Upper lobe of left lung (tissue), 6 donors: ENCODE measurements at places on chromosomes 13 and 19.
A peak's percentile ranks its signal among the peaks of the same experiment; 100 is the strongest.

DNA sequence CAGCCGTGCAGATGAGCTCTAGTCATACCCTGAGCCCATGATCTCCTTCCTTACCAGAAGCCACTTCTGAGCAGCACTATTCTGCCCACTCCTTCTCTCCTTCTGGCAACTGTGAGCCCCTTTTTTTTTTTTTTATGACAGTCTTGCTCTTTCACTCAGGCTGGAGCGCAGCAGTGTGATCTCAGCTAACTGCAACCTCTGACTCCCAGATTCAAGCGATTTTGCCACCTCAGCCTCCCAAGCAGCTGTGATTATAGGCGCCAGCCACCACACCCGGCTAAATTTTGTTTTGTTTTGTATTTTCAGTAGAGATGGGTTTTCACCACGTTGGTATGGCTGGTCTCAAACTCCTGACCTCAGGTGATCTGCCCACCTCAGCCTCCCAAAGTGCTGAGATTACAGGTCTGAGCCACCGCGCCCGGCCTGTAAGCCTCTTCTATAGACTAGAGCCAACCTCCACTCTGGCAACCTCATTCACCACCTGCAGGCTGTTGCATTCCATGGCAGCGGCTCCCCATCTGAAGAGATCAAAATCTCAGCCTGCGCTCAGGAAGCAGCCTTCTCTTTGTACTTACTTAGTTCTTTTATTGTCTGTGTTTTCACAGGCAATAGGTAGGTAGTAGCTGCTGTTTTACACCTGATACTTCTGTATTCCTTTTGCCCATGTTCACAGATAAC, 34.8 kb upstream of the NDFIP2 start:
- DNase-seq = no peak

DNA sequence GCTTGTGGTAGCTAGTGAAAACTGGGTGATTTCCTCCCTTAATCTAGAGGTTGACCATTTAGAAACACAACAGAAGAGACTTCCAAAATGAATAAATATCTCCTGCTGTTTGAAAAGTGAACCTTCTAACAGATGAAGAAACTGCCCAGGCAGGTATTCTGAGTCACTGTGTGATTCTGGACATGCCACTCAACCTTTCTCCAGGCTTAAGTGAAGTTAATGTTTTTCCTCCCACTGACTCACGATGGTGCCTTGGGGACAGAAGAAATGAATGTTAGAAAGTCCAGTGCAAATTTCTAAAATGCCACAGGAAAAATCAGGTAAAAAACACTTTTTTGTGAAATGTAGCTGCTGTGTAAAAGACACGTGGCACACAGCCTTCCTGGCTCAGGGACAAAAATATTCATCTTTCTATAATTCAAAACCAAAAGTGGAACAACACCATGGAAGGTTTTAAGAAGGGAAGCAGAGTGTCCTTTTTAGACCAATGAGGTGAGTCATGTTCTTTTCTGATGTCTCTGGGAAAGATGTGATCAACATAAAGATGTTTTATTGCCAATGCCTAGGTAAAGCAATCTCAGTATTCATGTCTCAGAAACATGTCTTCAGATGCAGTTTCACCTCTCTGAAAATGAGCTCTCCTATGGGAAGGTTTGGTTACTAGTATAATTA, 9.1 kb downstream of the UBE2L5 start:
- no peak for DNase-seq

DNA sequence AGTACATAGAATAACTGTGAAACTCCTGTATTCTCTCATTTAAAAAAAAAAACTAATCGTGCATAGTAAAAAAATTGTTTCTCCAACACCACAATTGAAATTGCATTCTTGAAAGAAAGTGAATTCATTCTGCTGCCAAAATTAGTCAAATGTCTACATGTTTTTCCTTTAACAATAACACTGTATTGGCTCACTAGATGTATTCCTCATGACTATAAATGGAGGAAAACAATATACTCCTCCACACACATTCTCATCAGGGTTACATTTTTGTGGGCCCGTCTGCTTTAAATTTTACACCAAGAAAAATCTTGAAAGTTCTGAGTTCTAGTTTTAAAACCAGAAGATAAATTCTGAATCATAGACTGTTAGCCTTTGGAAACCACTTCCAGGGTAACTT, 233.6 kb downstream of the KLF12 start:
- DNase-seq = no peak

- no peak for DNase-seq
These were observed 24.3 kb downstream of the PEPD start for GRCh38 chr19:33497131-33497777.

- DNase-seq = peak; percentile 91
These were observed 702 bp downstream of the PTH2 start for GRCh38 chr19:49422407-49423070.

GRCh38 chr19:34598217-34599155, 78.5 kb downstream of the SCGB2B2 start:
- no peak for DNase-seq

GRCh38 chr19:43464134-43464775, 1.2 kb downstream of the LYPD3 start:
- DNase-seq = peak; percentile 79

- DNase-seq = no peak
These were observed 123.8 kb downstream of the ENOX1 start for GRCh38 chr13:43662976-43663375.

- DNase-seq = no peak
These were observed 708.1 kb upstream of the ARGLU1 start for GRCh38 chr13:107275945-107276614.

- DNase-seq = no peak
These were observed 136.4 kb downstream of the MYCBP2 start for GRCh38 chr13:77190349-77190958.

GRCh38 chr13:22120646-22121045, 449.8 kb downstream of the FGF9 start:
- no peak for DNase-seq

DNA sequence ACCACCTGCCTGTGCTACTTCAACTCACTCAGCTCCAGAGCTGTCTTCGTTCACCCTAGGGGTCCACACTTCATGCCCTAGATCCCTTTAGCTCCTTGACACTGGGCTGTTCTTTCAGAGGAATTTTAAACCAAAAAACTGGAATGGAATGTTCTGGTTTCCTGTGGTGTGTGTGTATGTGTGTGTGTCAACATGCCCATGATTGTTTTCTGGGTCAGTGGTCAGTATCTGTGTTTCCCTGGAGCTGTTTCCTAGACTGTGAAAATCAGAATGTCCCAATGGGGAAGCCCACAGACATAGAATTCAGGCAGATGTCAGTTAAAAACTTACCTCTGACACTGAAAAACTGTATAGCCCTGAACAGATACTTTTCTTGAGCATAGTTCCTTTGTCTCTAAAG, 1.3 kb downstream of the PMIS2 start:
- DNase-seq = no peak

GRCh38 chr13:110283736-110284517, 23.0 kb downstream of the COL4A1 start:
- DNase-seq = no peak

GRCh38 chr13:22017226-22017625, 346.4 kb downstream of the FGF9 start:
- DNase-seq = no peak

DNA sequence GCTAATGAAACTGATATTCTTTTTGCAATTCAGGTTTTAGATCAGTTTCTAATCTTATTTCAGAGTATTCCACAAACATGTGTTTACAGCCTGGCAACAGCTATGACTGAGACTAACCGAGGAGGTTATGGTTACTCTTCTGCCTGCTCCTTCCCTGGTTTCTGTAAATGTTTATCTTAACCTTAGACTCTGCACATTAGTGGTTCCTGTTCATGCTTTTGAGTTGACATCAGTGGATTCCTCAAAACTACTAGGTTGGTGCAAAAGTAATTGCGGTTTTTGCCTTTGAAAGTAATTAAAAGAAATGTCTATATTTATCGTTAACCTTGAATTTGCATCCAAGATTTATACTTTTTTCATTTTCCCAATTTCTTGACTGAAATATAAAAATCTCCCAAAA, 237.0 kb upstream of the TSHZ3 start:
- no peak for DNase-seq

DNA sequence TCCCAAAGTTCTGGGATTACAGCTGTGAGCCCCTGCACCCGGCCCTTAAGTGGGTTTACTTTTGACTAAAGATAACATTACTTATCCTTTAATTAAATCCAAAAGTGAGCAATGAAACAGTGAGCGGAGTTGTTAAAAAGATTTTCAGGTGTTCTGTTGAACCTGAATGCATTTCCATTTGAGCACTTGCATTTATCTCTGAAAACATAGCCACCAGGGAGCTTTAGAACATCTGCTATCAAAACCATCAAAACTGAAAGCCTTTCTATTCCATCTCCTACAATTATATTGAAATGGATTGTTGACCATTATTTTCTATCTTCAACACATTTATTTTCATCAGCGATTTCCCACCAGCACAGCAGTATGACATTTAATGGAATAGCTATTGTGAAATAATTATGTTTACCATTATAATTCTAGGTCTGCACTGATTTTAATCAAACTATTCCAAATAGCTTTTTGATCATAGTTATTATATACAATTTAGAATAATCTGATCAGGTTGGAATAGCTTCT, 269.0 kb downstream of the FGF14 start:
- DNase-seq = no peak

- DNase-seq = no peak
These were observed 13.8 kb downstream of the CILP2 start for GRCh38 chr19:19551853-19552192.

DNA sequence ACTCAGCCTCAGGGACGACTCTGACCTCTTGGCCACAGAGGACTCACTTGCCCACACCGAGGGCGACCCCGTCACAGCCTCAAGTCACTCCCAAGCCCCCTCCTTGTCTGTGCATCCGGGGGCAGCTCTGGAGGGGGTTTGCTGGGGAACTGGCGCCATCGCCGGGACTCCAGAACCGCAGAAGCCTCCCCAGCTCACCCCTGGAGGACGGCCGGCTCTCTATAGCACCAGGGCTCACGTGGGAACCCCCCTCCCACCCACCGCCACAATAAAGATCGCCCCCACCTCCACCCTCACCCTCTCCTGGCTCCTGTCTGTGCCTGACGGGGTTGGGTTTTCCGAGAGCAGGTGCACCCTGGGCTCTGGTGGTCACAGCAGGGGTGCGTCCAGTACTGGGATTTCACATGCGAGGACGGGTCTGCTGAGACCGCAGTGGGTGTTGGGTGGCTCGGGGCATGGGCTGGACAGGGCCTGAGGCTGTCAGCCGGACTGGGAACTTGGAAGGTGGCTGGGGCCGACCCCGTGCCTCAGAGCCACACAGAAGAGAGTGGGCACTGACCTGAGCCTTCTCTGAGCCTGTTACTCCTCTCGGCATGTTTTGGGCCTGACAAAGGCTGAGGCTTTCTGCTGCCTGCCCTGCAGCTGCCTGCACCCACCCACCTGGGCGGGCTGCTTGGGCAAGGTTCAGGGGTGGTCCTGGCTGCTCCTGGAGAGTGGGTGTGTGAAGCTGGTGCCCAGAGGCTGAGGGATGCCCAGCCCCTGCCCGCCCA, 6.3 kb upstream of the HCN2 start:
- DNase-seq = peak; percentile 61

DNA sequence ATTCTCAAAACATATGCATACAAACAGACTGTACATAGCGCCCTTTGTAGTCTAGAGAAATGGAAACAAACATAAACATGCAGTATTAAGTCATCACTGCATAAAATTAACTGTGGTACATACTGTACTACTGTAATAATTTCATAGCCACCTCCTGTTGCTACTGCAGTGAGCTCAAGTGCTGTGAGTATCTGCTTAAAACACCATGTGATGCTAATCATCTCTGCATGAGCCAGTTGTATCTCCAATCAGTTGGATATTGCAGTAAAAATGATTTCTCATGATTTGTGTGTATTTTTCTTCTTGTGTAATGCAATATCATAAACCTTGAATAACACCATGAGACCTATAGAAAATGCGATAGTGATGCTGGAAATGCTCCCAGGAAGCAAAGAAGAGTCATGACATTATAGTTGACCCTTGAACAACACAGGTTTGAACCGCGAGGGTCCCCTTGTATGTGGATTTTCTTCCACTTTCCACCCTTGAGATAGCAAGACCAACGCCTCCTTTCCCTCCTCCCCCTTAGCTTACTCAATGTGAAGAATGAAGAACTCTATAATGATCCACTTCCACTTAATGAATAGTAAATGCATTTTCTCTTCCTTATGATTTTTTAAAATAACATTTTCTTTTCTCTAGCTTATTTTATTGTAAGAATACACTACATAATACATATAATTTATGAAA, 4.1 kb downstream of the TNFSF13B start:
- no peak for DNase-seq

DNA sequence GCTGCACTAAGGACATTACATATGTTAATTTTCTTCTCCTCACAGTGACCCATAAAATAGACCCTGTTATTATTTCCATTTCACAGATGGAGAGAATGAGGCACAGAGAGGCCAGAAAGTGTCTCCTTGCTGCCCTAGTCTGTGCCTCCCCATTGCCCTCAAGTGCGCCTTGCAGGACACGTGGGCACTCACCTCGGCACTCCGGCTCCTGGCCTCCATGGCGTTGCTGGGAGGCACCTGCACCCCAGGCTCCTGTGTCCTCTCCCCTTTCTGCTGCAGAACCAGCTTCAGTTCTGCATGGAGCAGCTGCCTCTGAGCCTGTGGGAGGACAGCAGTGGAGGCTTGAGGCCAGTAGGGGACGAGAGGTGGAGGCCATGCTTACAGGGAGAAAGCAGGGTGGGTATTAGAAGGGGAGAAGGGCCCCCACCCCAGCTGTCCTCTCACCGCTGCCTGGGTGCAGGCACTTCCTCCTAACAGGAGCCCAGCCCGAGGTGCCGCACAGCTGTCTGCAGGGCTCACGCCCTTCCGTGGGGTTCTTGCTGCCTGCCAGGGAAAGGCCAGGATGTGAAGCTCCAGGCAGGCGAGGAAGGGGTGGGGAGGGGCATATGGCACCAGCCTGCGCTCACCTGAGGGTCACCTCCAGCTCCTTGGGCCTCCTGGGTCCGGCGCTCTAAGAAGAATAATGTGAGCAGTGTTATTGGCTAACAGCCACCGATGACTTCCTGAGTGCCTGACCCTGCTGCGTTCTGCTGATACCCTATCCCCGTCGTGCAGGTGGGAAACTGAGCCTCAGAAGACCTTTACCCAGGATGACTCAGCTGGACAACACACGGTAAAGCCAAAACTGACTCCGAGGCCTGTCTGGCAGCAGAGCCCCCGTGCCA, 5.2 kb downstream of the PRX start:
- DNase-seq = no peak

DNA sequence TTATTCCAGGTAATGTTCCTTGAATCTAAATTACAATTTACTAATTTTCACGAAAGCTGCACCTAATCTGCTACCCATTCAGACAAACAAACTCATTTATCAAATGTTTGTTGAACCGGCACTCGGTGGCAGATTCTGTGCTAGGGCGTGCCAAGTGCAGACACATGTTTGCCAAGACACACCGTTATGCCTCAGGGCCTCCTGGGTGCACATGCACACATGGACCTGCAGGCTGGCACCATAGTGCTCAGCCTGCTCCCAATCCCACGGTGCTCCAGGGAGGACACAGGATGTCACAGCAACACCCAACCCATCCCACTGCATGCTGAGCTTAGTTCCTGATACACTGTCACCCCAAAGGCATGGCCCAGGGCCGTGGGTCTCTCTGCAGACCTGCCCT, 7.7 kb downstream of the SCGB2B2 start:
- no peak for DNase-seq
